ENCODE measurements at places on chromosomes 3 and 15. TPM values are rescaled to one million over a fixed set of nuclear protein-coding genes. Genes with fewer than 3 reads are reported as not detected.

DNA sequence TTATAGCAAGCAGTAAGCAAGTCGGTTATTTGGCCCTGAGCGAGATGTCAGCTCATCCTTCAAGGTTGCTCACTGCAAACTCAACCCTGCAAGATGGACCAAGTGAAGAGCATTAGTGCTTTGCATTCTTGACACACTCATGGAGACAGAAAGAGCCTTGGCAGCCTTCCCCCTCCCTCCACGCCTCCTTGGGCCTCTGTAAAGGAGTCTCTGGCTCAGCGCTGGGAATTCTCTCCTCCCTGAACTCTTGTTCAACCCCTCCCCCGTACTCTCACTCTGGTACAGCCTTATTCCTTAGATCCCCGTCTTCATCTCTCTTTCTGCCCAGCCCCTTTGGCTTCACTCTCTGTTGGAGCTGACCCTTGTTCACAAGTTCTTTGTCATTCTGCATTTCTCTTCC lies 2.2 kb upstream of the CX3CR1 start:
- no peak for DNase-seq

GRCh38 chr3:124057420-124057819 lies 65.5 kb upstream of the ROPN1 start:
- peak; percentile 44 for DNase-seq

RLBP1 gene
- not detected for total RNA-seq

TUSC7 gene
- not detected for total RNA-seq

C3orf22 gene
- not detected for total RNA-seq
